H7 (cell line): ENCODE measurements at places on chromosomes 12 and 14.

DNA sequence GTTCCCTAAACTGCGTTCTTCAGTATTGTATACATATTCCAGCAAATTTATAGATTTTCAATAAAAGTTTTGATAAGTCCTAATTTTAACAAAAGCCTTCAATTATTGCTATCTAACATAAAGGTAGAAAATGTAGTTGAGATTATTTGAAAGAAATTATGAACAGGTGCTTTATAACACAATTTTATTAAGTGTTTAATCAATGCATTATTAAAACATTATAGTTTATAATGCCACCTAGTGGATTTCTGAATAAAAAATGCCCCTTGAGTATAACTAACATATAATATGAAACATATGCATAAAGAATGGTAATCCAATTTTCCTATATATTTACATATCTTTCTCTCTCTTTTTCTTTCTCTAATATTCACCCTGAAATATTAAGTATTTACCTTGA is 515.3 kb downstream of the SLC6A15 start:
- no peak for DNase-seq

GRCh38 chr14:92280554-92281262 is 42.3 kb upstream of the SLC24A4 start:
- DNase-seq: no peak

GRCh38 chr12:120783197-120783596 is 57.6 kb downstream of the ACADS start:
- DNase-seq: no peak

DNA sequence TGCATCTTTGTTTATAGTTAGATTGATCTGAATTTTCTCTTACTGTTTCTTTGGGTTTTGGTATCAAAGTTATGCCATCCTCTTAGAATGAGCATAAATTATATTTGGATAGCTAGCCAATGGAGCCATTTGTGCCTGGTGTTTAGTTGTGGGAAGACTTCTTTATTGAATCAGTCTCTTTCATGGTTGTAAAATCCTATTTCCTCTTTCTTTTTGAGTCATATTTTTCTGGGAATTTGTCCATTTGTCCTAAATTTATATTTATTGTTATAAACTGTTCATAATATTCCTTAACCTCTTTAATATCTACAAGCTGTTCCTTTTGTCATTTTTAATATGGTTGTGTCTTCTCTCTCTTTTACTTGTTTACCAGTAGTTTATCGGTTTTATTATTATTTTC is 462.5 kb downstream of the AEBP2 start:
- DNase-seq: no peak

DNA sequence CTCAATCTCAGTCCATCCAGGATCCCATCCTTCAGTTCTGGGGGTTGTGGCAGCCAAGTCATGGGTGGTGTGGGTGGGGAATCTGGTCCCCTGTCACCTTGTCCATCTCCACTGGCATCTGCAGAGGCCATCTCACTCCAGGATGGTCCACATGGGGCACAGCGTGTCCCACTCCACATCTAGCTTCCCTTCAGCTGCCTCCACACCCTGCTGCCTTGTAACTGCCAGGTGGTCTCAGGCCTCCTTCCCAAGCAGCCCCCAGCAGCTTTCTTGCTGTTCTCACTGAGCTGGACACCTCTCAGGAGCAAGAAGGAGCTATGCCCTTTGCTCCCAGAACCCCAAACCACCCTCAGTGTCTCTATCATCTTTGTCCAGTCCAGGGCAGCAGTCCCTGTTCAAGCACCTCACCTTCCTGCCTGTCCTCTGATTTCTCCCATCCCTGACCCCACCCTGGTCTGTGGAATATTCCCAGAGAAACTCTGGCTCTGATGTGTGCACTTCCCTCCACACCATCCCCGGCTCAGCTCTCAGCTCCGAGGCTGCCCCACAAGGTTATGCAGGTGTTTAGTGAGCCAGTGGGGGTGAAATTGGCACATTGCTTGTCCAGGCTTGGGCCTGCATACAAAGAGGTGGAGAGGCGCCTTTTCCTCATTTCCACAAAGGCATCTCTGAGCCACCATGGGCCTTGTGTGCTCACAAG is 13.7 kb upstream of the DYNC1H1 start:
- no peak for DNase-seq

GRCh38 chr12:79217306-79217705 is 352.7 kb downstream of the SYT1 start:
- DNase-seq: peak; percentile 5

- DNase-seq: no peak
Observed at GRCh38 chr12:68481181-68481941, 129.3 kb upstream of the RAP1B start.

DNA sequence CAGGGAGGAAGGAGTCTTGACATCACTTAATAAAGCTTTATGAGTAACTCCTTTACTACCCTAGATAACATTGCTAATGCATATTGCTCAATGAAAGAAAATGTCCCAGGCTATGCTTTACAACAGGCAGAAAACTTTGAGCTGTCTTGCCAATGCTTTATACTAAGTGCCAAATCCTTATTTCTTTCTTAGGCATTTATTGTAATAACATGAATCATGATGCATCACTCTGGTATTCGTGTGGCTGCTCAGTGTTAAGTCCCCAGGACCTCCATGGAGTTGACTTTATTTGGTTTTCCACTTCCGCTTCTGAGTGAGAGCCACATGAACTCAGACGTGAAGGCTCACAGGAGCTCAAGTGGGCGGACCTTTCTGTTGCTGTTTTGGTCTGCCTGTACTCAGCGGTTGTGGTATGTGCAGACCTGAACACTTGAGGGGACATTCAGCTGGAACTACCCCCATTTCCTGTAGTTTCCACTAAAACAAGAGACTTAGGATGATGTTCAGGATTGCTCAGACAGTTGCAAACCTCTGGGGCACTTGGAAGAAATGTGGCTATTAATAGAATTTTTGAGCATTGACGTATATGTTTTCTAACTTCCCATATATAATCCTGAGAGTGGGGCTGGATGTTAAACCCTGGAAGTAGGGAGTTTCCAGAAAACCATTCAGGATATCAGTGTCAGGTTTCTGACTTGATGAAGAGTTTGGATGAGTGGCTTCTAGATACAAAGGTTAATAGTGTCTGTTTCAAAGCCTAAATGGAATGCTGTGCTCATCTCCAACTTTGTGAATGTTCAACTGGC is 258.6 kb downstream of the MSRB3 start:
- no peak for DNase-seq

- peak; percentile 46 for DNase-seq
Observed at GRCh38 chr14:99066378-99066777, 205.6 kb downstream of the BCL11B start.

DNA sequence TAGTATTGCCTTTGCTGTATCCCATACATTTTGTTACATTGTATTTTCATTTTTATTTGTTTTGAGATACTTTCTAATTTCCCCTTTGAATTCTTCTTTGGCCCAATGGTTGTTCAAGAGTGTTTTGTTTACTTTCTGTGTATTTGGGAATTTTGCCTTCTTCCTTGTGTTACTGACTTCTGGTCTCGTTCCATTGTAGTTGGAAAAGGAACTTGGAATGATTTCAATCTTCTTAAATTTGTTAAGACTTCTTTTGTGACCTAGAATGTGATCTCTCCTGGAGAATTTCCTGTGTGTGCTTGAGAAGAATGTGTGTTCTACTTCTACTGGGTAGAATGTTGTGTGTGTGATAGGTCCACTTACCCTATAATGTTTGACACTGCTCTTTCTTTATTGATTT is 304.4 kb upstream of the RTL1 start:
- no peak for DNase-seq

- peak; percentile 92 for DNase-seq
Observed at GRCh38 chr12:55705782-55706402, 1.8 kb downstream of the ITGA7 start.

DNA sequence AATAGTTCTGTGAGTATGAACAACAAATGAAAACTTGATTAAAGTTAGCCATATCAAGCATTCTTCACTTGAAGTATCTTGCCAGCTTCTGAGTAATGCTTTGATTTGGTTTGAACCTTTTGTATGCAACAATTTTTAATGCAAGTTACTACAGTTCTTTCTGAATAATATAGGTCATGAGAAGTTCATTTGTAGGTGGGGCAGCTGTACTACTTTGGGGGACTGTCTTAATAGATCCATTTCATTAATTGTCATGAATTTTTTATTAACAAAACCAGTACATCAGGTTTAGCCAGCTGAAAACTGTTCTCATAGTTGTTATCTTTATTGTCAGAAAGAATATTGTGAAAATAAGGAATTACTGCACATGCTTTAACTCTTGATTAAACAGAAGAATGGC is 142.7 kb downstream of the FOXA1 start:
- no peak for DNase-seq

DNA sequence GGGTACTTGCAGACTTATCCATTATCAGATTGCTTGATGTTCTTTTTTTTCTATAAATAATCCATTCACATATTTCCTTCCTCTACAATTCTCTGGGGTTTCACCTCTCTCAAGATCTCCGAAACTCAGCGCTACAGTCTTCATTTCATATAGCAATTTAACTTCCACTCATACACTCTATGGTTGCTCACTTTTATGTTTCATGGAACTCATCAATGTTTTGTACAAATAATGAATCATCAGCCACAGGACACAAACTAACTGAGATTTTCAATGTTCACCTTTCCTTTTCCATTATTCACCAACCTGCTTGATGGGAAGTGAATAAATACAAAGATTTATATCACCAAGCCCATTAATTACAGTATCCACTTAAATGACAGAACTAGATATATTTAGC is 534.7 kb downstream of the LRFN5 start:
- DNase-seq: no peak

GRCh38 chr12:26971963-26972362 is 33.7 kb downstream of the FGFR1OP2 start:
- DNase-seq: no peak

- DNase-seq: no peak
Observed at GRCh38 chr12:87812030-87812429, 217.2 kb downstream of the C12orf50 start.

DNA sequence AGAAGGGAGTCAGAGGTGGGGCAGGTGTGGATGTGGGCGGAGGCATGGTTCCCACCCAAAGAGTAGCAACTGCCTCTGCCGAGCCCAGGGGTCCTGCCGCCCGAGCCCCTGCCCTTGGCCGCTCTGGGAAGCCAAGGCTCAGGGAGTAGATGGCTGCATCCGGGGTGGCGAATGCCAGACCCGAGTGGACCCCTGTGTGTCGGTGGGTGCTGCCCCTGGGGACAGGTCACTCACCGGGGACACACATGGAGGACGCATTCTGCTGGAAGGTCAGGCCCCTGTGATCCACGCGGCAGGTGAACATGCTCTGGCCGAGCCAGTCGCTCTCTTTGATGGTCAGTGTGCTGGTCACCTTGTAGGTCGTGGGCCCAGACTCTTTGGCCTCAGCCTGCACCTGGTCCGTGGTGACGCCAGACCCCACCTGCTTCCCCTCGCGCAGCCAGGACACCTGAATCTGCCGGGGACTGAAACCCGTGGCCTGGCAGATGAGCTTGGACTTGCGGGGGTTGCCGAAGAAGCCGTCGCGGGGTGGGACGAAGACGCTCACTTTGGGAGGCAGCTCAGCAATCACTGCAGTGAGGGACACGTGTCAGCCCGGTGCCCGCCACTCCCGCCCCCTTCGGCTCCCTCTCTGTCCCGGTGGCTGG is 329.0 kb downstream of the TMEM121 start:
- DNase-seq: peak; percentile 39

GRCh38 chr12:128205145-128205544 is 61.8 kb upstream of the TMEM132C start:
- DNase-seq: no peak

- no peak for DNase-seq
Observed at GRCh38 chr12:121461048-121461447, 61.1 kb downstream of the RNF34 start.

DNA sequence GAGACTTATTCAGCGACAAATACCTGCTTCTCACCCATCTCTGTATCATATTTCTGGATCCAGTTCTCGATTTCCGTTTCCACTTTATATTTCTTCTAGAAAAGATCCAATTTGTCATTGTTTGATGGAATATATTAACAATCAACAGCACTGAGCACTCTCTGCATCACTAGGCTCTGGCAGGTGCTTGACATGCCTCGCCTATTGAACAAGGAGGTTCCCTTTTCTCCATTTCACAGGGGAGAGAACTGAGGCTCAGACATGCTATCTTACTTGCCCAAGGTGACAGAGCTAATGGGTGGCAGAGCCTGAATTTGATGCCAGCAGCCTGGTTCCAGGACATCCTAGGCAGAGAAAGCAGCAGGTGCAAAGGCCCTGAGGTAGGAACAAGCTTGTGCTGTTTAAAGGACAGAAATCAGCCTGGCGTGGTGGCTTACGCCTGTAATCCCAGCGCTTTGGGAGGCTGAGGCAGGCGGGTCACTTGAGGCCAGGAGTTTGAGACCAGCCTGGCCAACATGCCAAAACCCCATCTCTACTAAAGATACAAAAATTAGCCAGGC is 12.1 kb downstream of the RITA1 start:
- no peak for DNase-seq

- DNase-seq: peak; percentile 67
Observed at GRCh38 chr12:49651855-49652254, 28.5 kb downstream of the PRPF40B start.

DNA sequence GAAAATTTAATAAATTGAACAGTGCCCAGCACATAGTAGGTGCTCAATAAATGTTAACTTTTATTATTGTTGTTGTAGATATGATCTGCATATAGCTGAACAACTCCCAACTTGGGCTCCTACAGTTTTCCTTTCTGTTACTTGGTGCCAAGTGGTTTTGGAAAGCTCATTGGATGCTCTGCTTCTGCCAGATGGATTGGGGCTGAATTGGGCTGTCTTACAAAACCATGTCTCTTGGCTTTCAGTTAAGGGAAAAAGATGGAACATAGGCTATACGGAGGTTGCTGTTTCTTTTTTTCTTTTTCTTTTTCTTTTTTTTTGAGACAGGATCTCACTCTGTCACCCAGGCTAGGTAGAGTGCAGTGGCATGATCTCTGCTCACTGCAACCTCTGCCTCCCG is 140.7 kb upstream of the PWP1 start:
- no peak for DNase-seq

DNA sequence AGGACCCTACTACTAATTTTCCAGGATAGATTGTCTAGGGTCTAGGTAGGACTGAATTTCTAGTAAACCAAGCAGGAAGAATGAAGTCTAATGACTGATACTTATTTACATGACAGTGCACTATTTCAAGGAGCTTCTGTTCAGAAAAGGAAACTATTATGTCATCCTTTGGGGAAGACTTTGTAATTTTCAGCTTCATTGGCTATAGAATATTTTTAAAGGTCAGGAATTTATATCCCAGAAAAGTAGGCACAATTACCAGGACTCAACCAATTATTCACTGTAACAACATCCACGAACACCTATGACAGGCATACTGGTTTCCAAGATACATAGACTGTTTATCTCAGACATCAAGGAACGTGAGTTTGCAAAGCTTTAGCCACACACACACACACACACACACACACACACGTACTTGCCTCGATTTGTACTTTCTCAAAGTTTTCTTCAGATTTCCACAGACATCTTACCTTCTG is 23.2 kb downstream of the OR6S1 start:
- DNase-seq: no peak
